SW480 (cell line): ENCODE measurements at places on chromosomes 7 and 10.

DNA sequence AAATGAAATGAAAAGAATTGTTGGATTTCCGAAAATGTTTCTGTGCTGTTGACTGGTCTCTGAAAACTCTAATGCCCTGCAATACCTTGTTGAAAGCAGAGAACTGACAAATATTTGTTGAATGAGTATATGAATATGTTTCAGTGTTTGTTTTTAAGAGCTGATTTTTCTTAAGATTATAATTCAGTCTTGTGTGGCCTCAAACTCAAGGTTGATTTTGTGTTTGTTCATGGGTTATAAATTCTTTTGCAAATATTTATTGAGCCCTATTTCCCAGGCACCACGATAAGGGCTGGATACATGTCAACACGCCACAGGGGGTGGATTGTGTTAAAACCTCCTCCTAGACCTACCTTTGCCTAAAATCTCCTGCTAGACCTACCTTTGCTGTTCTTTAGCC is 203.9 kb upstream of the PLPP4 start:
- no peak for DNase-seq

GRCh38 chr7:88281749-88282148 is 24.9 kb downstream of the STEAP4 start:
- no peak for DNase-seq

- no peak for DNase-seq
These were observed 19.9 kb downstream of the STMP1 start for GRCh38 chr7:135682191-135682590.

- DNase-seq, result no peak
These were observed 51.4 kb downstream of the JAKMIP3 start for GRCh38 chr10:132117146-132117545.

DNA sequence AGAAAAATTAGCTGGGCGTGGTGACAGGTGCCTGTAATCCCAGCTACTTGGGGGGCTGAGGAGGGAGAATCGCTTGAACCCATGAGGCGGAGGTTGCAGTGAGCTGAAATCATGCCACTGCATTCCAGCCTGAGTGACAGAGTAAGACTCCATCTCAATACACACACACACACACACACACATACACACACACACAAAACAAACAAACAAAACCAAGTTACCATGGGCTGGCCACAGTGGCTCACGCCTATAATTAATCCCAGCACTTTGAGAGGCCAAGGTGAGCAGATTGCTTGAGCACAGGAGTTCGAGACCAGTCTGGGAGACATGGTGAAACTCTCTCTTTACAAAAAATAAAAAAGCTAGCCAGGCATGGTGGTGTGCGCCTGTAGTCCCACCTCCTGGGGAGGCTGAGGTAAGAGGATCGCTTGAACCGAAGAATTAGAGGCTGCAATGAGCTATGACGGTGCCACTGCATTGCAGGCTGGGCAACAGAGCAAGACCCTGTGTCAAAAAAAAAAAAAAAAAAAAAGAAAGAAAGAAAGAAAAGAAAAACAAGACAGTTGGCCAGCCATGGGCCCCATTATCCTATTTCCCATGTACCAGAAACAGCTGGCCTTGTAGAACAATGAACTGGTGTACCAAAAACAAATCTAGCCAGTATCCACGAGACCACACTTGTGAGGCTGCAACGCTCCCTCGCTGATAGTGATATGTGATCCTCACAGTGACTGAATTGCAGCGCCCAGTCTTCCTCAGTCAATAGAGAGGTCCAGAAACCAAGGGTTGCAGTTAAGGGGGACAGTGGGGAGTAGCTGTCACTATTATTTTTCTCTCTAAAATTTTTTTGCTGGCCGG is 6.6 kb upstream of the AGFG2 start:
- DNase-seq, result no peak

DNA sequence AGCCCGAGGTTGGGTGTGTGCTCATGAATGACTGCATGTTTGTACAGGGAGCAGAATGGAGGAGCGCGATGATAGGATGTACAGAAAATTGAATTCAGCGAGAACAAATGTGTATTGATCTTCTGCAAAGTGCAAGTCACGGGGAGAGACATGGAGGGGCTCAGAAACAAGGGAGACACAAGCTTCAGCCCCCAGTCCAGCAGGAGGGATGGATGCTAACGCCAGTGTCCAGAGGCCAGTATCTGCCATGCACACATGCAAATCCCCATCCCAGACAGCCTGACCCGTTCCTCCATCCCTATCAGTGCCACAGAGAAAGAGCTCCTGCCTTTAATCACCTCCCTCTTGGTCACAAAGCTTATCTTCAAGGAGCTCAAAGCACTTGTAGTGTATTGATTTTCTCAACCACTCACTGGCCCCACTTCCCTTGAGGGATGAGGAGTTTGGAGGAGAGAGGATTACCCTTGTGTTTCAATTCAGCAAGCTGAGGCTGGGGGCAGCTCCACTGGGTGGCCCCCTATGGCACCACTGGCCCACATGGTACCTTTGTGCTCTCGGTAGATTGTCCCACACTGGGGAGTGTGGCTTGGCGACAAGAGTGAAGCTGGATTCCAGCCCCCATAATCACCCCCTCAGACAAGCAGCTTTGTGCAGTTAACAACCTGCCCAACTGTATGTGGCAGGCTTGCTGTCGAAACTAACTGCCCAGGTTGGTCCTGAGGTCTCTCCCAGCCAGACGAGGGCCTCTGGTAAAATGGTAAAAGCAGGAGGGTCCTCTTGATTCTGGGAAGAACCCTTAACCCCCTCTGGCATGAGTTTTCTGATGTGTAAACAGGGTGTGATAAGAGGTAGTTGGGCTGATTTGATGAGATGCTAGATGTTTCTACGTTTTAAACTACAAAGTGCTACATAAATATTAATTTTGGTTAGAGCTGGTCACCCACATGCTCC is 151.6 kb upstream of the UNC5B start:
- no peak for DNase-seq
